Activated gamma-delta T cell (primary cell): ENCODE measurements at places on chromosomes 7 and 10.

DNA sequence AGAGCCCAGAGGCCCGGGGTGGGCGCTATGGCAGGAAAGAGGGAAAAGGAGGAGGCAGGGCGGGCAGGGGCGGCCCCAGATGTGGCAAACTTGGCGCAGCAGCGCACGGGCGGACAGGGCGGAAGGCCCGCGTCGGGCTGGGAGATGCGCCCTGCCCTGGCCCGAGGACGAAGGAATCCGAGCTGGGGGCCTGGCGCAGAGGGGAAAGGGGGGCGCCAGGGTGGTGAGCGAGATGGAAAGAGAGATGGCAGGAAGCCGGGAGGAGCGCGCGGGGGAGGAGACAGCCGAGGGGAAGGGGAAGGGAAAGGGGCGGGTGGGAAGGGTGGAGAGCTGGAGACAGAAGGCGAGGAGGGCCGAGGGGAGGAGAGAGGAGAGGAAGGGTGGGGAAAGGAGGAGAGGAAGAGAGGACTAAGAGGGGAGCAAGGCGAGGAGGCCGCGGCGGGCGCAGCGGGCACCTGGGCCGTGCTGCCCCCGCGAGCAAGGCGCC is at the start of gene MARVELD1:
MARVELD1 (plus strand) TSS at position 392 of the 487 bp plus-strand sequence. CDS start 147 bp downstream, outside the sequence.
- peak; percentile 9 for DNase-seq

- no peak for DNase-seq
These were observed 9.4 kb upstream of the GET4 start for GRCh38 chr7:867001-867405.

DNA sequence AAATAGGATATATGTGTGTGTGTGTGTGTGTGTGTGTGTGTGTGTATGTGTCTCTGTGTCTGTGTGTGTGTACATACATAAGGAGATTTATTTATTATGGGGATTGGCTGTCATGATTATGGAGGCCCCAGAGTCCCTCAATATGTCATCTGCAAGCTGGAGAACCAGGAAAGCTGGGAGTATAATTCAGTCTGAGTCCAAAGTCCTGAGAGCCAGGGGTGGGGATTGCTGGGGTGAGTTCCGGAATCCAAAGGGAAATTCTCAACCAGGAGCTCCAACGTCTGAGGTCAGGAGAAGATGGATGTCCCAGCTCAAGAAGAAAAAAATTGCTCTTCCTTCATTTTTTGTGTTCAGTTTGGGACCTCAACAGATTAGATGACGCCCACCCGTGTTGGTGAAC is 50.7 kb upstream of the PLPP4 start:
- DNase-seq, result no peak

DNA sequence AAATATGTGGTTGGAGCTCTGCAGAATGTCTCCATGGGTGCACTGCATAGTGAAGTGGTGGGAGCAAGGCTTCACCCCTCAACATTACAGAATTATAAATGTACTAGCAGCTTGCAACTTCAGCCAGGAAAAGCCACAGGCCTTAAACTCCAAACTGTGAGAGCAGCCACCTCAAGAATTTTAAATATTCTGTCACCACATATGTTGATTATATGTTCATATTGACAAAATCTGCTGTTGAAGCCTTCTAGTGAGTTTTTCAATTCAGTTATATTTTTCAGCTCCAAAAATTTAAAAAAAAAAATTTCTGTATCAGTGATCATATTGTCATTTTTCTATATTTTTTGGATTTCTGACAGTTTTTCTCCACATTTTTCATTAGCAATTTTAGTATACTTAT is 30.9 kb upstream of the AKR1C2 start:
- DNase-seq, result no peak

DNA sequence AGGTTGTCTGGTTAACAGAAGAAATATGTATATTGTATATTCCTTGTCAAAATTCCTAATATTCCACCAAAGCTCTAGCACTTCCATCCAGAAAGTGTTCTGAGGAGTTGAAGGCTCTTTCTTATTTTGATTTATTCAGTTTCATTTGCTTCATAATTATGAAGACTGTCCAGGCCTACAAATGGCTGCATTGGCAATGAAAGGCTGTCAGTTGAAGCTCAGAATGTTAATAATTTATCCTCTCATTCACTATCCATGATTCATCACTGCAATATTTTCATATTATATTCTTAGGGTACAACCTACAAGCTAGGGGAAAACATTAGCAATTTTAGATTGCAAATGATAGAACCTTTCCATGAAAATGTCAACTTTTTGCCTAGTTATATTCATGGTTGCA is 57.3 kb downstream of the ARID5B start:
- no peak for DNase-seq

- no peak for DNase-seq
These were observed 72.7 kb upstream of the ASAH2 start for GRCh38 chr10:50324046-50324445.

DNA sequence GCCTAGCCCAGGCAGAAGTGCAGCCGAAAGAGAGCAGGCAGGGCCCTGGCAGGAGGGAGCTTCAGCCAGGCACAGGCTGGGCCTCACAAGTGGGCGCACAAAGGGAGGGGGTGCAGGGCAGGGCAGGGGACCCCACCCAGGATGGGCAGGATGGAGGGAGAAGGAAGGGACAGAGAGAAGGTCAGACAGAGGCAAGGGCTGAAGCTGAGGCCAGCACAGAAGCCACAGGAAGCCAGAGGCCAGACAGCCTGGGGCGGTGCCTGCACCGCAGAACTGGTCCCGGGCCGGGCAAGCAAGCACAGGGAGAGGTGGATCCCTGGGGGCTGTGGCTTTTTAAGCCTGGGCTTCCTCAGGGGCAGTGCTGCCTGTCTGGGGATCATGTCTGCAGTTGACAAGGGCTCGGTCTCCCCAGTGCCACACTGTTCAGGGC is 16.7 kb downstream of the NOS3 start:
- no peak for DNase-seq
